ENCODE measurements at places on chromosomes 2 and 18.

GRCh38 chr2:109604597-109604996 is 9.2 kb downstream of the SEPTIN10 start:
- DNase-seq: peak; percentile 35

GRCh38 chr2:24359129-24360049 is 947 bp downstream of the ITSN2 start:
- no peak for DNase-seq

- DNase-seq: no peak
Measured at GRCh38 chr2:231373786-231374349, 21.6 kb upstream of the B3GNT7 start.

- DNase-seq: no peak
Measured at GRCh38 chr2:224598678-224599077, 13.5 kb upstream of the CUL3 start.

GRCh38 chr2:134041877-134042276 is 212.0 kb upstream of the MGAT5 start:
- DNase-seq: no peak

Data from fibroblast of skin of abdomen (primary cell).